ENCODE measurements at places on chromosomes 12 and 14.

DNA sequence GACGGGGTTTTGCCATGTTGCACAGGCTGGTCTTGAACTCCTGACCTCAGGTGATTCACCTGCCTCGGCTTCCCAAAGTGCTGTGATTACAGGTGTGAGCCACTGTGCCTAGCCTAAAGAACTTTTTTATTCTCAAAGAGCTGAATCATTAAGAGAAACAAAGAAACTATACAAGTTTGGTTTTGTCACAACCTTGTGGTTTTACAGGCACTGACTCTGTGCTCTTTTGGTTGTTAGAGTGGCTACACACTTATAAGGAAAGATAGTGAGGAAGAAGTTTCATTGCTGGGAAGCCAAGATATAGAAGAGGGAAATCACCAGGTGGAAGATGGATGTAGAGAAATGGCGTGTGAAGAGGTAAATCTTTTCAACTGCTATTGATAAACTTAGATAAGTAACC lies 10.1 kb upstream of the DNAH10 start:
- DNase-seq: no peak

DNA sequence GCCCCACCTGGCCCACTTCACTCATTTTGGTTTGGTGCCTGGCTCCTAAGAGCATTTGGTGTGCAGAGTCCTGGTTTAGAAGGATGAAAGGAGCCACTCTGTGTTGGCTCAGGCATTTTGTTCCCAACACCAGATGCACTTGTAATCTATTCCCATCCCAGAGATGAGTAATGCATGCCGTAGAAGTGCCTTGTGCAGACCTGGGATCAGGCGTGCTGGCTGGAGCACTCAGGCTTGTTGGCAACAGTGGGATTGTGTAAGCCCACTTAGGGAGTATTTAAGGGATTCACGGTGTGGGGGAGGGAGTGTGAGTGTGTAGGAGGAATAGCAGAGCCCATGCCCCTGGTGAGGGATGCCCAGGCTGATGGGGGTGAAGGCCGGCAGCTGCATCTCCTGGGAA lies 501.5 kb upstream of the TBX3 start:
- DNase-seq: no peak

DNA sequence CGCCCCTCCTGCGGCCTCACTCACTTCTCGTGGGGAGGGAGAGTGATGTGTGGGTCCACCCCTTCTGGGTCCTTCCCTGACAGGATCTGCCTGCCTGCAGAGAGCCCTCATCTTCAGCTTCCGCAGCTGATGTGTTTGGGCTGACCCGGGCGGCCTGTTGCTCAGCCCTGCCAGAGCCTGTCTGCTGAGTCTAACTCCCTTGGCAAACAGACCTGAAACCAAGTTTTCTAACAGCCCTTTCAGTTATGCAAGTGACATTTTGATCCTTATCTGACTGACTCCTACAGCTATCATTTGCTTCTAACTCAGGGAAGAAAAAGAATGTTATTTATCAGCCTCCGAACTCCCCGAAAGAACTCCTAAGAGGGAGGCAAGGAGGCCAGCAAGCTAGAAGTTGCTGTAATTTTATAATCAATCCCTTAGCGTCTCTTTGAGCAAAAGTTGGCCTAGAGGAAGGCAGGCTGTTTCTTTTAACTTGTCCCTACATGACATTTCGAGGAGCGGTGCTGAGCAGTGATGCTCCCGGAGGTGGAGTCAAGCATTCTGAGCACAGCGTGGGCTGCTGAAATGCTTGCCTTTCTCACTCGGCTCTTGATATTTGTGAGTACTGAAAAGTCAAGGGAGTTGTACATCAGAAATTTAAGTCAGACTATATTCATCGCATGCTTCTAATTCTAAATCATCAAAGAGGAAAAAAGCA lies 31.5 kb upstream of the CACNA2D4 start:
- no peak for DNase-seq

DNA sequence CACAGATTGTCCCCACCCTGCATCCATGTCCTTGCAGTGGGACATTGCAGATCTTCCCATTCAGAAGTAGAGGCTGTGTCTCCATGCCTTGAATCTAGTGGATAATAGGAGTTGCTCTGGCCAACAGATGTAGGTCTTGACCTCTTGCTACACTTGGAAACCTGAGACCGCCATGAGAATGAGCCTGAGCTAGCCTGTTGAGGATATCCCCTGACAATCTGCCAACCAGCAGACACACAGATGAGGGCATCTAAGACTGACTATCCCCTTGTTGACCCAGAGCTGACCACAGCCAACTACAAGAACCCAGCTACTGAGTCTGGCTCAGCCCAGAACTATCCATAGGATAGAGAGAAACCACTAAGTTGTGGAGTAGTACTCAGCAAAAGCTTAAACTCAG lies 161.1 kb upstream of the NOS1 start:
- no peak for DNase-seq

GRCh38 chr12:24591079-24591626 lies 357.7 kb downstream of the BCAT1 start:
- DNase-seq: no peak

GRCh38 chr12:119235197-119235751 lies 56.5 kb downstream of the HSPB8 start:
- no peak for DNase-seq

DNA sequence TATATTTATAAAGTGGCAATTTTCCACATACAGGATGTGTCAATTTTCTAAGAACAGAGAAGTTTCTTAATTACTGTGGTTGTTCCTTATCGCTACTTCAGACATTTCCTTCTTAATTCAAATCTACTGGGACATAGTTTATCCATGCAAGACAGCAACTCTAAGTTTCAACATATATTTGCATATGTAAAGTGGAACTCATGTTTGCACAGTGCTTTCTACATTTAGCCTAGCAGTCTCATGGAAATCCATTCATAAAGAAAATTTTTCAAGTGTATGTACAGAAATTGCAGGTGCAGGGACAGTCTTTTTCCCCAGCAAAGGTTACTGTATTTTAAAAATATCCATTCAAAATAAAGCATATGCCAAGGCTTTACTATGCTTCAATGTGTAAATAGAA lies 956.7 kb upstream of the SEL1L start:
- DNase-seq: no peak

GRCh38 chr12:25977047-25977446 lies 18.6 kb downstream of the RASSF8 start:
- peak; percentile 76 for DNase-seq

- no peak for DNase-seq
Observed at GRCh38 chr14:62687818-62688217, 357.4 kb downstream of the KCNH5 start.

DNA sequence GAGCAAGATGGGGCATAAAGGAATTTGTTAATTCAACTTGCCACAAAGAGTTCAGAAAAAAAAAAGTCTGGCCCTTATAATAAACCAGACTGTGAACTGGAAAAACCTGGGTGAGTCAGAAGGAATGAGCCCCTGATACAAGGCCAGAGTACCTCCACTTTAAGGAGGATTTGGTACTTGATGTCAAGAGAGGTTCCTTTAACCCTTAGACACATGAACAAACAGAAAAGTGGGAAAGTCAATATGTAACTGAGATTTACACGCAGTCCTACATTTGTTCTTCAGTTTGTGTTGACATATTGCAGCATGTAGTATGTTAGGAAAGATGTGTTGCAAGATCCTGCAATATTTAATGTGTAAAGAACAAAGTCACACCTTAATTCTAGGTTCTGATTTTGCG lies 14.2 kb upstream of the SLC38A4 start:
- peak; percentile 18 for DNase-seq

GRCh38 chr14:56073799-56074198 lies 44.4 kb upstream of the PELI2 start:
- DNase-seq: no peak

- no peak for DNase-seq
Observed at GRCh38 chr14:104140463-104141331, 2.3 kb downstream of the KIF26A start.

GRCh38 chr14:98192946-98193345 lies 1079.1 kb downstream of the BCL11B start:
- no peak for DNase-seq

- no peak for DNase-seq
Observed at GRCh38 chr14:100733152-100733850, 6.6 kb downstream of the DLK1 start.

GRCh38 chr12:54262403-54262925 lies 17.5 kb downstream of the CBX5 start:
- peak; percentile 60 for DNase-seq

DNA sequence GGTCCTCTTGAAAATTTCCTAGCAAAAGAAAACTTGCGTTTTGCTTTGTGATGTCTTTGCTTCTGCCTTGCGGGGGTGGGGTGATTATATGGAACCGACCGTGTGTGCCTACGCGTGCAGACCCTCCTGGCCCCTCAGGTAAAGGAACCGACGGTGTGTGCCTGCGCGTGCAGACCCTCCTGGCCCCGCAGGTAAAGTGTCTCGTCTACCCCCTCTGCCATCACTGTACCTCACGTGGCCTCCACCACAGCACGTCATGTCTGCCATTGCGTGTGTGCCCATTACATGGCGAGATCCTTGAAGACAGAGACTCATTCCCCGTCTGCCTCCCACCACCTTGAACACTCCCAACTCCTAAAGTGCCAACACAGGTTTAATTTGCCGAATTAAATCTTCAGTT lies 3.6 kb downstream of the GOLGA3 start:
- DNase-seq: no peak
